Osteoblast (primary cell): ENCODE measurements at places on chromosomes 11 and 22.

DNA sequence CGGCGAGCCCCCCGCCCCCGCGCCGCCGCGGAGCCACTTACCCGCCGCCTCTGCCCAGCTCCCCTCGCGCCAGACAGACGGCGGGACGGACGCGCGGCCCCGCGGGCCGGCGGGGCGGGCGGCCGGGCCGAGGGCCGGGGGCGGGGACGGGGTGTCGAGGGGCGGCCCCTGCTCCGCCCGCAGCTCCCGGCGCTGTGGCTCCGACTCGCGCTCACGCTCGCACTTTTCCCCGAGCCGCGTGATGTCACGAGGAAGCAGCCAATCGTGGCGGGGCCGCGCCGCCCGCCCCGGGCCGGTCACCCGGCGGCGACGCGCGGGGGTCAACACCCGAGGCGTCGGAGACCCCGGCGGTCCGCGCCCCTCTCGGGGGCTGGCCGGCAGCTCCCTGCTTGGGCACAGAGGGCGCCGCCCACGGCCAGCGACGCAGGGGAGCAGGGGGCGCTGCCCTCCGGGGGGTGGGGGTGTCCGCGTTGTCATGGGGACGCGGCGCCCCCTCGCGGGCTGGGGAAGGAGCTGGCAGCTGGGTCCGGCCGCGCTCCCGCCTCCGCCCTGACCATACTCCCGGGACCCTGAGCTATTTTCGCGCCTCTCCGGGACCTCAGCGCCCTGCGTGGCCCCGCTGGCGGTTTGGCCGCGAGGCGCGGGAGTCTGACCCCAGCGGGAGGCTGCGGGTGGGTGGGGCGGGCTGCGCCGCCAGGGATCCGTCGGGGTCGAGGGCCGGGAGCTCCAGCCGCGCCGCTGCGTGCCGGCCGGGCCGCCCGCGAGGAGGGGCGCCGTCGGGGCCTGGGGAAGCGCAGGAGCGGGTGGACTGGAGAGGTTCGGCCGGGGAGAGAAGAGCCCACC is at the start of gene CHRM4:
CHRM4 (minus strand) TSS at position 199 of the 843 bp plus-strand sequence. CDS start 5,219 bp downstream, outside the sequence.
- H3K4me3 ChIP-seq: peak within 1 kb of the TSS; percentile 64
- H3K27ac ChIP-seq: no peak within 1 kb of the TSS
- H3K36me3 ChIP-seq: no peaks in the 10 kb centered on the region
- H3K4me1 ChIP-seq: peaks cover 15% of the 10 kb centered on the region
- DNase-seq: peak; percentile 96

GRCh38 chr11:128619540-128620308 is 32.4 kb upstream of the ETS1 start:
- no peak overlapping the region for H3K4me3 ChIP-seq
- H3K27me3 ChIP-seq: peaks cover 6% of the 10 kb centered on the region
- H3K36me3 ChIP-seq: no peaks in the 10 kb centered on the region
- H3K27ac ChIP-seq: no peak overlapping the region
- peaks cover 11% of the 10 kb centered on the region for H3K4me1 ChIP-seq

GRCh38 chr11:128302425-128303186 is 284.8 kb downstream of the ETS1 start:
- H3K27ac ChIP-seq: no peak overlapping the region
- H3K4me3 ChIP-seq: no peak overlapping the region
- H3K27me3 ChIP-seq: no peaks in the 10 kb centered on the region

DNA sequence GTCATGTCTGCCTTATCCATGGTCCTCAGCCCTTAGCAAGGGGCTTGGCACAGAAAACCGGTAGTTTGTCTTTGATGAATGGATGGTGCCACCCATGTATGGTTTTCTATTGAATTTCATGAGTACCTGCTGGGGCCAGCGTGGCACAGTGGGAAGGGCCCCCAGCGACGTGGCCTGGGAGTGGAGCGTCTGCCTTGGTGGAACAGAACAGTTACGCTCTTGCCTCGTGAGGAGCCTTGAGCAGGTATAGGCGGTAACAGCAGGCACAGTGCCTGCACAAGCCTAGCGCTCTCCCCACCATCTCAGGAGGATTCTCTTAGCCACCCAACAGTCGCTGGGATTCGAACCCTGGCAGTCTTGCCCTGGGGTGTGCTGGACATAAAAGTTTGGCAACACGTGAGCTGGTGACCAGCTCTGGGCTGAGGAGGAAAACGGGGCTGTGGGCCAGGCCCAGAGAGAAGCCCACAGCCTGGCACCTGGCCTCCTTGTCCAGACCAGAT is 3.0 kb upstream of the SSH3 start:
- no peaks in the 10 kb centered on the region for H3K27me3 ChIP-seq
- H3K27ac ChIP-seq: no peak overlapping the region
- H3K4me1 ChIP-seq: peaks cover 16% of the 10 kb centered on the region
- no peak overlapping the region for H3K4me3 ChIP-seq

GRCh38 chr11:64643920-64644646 is 53.1 kb downstream of the SLC22A12 start:
- DNase-seq: peak; percentile 87
- no peak overlapping the region for H3K27ac ChIP-seq
- H3K36me3 ChIP-seq: peaks cover 11% of the 10 kb centered on the region
- no peak overlapping the region for H3K4me3 ChIP-seq
- peaks cover 3% of the 10 kb centered on the region for H3K4me1 ChIP-seq

DNA sequence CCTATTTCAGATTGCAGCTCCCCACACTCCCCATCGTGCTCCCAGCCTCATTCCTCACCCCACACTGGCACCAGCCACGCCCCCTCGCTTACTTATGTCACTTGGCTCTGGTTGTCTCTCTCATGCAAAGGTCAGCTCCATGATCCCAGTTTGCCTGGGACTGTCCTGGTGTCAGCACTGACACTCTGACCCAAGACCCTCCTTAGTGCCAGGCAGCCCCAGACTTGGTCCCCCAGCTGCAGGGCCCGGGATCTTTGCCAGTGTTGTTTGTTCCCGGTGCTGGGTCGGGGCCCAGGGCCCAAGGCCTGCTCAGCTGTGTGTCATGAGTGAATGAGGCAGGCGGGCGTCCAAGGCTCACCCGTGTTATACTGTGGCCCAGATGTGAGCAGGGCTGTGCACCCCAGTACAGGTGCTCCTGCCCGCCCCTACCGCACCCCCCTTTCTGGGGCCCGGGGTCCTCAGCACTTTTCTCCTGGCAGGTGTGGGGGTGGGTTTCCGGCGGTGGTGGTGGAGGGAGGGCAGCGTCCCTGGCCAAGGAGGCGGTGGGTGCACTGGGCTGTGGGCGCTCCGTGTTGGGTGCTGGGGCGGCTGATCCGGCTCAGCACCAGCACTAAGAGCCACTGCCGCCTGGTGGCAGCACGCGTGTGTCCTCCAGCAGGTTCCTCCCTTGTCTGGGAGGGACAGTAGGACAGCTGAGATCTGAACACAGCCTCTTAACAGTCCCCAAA is 19.5 kb downstream of the IL17REL start:
- H3K27ac ChIP-seq: no peak overlapping the region
- H3K4me1 ChIP-seq: no peaks in the 10 kb centered on the region
- no peaks in the 10 kb centered on the region for H3K36me3 ChIP-seq
- H3K4me3 ChIP-seq: no peak overlapping the region

DNA sequence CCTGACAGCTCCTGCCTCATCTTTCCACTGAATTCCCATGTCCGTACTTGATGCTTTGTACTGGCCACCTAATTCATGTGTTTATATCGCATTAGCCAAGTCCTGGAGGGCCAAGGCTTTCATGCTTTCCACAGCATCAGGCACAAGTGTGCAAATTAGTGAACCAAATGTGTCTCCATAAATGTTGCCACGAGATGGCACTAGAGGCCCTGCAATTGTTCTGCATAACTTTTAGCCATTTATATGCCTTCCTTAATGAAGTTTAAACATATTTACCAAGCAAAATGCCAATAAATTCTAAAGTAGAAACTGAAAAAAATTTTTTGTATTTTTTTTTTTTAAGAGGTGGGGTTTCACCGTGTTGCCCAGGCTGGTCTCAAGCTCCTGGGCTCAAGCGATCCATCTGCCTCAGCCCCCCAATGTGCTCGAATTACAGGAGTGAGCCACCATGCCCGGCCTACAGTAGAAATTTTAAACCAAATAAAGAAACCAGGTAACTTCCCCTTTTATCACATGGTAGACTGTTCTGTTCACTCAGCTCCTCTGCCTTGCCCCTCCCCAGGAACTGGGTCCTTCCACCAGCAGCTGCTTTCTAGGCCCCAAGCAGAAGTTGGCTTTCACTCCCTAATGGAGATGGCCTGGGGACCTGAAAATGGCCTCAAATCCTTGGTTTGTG is 20.8 kb upstream of the IL18BP start:
- H3K4me3 ChIP-seq: no peak overlapping the region
- DNase-seq: no peak
- peaks cover 16% of the 10 kb centered on the region for H3K36me3 ChIP-seq
- no peaks in the 10 kb centered on the region for H3K27me3 ChIP-seq

- no peak overlapping the region for H3K27ac ChIP-seq
- DNase-seq: no peak
- no peaks in the 10 kb centered on the region for H3K27me3 ChIP-seq
- H3K4me1 ChIP-seq: no peaks in the 10 kb centered on the region
- no peak overlapping the region for H3K4me3 ChIP-seq
Observed at GRCh38 chr11:133501643-133502539, 30.4 kb downstream of the OPCML start.

- H3K4me3 ChIP-seq: no peak overlapping the region
- DNase-seq: no peak
- no peaks in the 10 kb centered on the region for H3K36me3 ChIP-seq
- H3K27ac ChIP-seq: no peak overlapping the region
- no peaks in the 10 kb centered on the region for H3K4me1 ChIP-seq
- no peaks in the 10 kb centered on the region for H3K27me3 ChIP-seq
Observed at GRCh38 chr11:20627026-20627425, 27.6 kb downstream of the SLC6A5 start.

GRCh38 chr11:68542617-68543016 is 82.1 kb downstream of the PPP6R3 start:
- H3K27me3 ChIP-seq: no peaks in the 10 kb centered on the region
- no peak overlapping the region for H3K4me3 ChIP-seq
- peaks cover 23% of the 10 kb centered on the region for H3K4me1 ChIP-seq
- peak; percentile 90 for DNase-seq
- H3K36me3 ChIP-seq: peaks cover 36% of the 10 kb centered on the region

DNA sequence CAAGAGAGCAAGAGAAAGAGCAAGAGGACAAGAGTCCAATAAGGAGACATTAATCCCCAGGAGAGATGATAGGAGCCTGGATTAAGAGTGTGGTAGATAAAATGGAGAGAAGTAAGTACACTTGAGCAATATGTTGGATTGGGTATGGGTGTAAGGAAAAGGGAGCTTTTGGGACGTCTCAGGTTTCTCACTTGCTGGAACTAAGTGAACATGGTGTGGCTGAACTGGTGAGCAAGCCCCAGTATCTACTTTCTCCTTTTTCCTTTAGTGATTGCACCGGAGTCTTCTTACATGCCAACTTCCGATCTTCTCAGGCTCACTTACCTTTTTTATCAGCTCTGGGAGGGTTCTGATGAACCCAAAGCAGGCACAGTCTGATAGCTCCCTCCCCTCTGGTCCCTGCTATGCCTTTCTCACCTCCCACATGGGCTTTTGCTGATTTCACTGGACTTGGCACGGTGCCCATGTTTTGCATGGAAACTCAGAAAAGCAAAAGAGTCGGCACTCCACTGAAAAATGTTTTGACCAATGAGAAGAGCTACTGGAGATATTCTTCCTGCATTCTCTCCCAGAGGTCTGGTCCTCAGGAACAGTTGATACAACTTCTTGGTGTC is 14.5 kb upstream of the APLNR start:
- no peak overlapping the region for H3K27ac ChIP-seq
- H3K27me3 ChIP-seq: peaks cover 8% of the 10 kb centered on the region
- H3K4me1 ChIP-seq: peaks cover 9% of the 10 kb centered on the region
- no peak for DNase-seq
- H3K36me3 ChIP-seq: no peaks in the 10 kb centered on the region

DNA sequence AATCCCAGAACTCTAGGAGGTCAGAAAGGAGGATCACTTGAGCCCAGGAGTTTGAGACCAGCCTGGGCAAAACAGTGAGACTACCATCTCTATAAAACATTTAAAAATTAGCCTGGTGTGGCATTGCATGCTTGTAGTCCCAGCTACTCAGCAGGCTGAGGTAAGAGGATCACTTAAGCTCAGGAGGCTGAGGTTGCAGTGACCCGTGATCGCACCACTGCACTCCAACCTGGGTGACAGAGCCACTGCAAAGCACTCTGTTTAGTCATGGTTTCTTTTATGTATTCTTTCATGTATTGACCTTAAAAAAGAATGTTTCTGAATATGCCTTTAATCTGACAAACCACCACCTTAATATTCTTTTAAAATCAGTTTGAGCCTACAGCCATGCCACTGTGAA is 52.2 kb downstream of the BIRC2 start:
- peaks cover 58% of the 10 kb centered on the region for H3K36me3 ChIP-seq
- H3K4me3 ChIP-seq: no peak overlapping the region
- H3K4me1 ChIP-seq: peaks cover 8% of the 10 kb centered on the region
- no peak overlapping the region for H3K27ac ChIP-seq
- H3K27me3 ChIP-seq: no peaks in the 10 kb centered on the region
- no peak for DNase-seq

- no peak overlapping the region for H3K27ac ChIP-seq
- H3K27me3 ChIP-seq: peaks cover 19% of the 10 kb centered on the region
- no peaks in the 10 kb centered on the region for H3K36me3 ChIP-seq
- no peaks in the 10 kb centered on the region for H3K4me1 ChIP-seq
- no peak for DNase-seq
- H3K4me3 ChIP-seq: no peak overlapping the region
Observed at GRCh38 chr11:15730995-15731385, 616.3 kb downstream of the INSC start.

- no peak overlapping the region for H3K27ac ChIP-seq
- no peaks in the 10 kb centered on the region for H3K4me1 ChIP-seq
- peaks cover 42% of the 10 kb centered on the region for H3K27me3 ChIP-seq
Observed at GRCh38 chr11:118260353-118260752, 3.7 kb downstream of the MPZL2 start.

- no peak for DNase-seq
- H3K27me3 ChIP-seq: no peaks in the 10 kb centered on the region
- H3K4me3 ChIP-seq: no peak overlapping the region
- H3K36me3 ChIP-seq: no peaks in the 10 kb centered on the region
Observed at GRCh38 chr22:25148149-25148691, 51.4 kb upstream of the CRYBB3 start.

DNA sequence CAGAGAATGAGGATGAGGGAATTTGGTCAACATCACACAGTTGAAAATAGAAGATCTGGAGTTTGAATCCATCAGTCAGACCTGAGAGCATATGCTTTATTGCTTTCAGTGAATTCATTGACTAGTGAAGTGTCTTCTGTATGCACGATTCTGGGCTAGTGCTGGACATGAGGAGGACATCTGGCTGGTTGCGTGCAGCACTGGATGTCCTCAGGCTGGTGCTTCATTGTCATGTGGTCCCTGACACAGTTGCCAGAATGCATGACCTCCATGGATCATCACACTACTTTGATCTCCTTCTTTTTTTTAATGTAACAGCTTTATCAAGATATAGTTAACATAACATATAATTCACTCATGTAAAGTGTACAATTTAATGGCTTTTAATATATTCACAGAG is 44.5 kb upstream of the MMP7 start:
- peaks cover 3% of the 10 kb centered on the region for H3K4me1 ChIP-seq
- no peak overlapping the region for H3K27ac ChIP-seq
- no peaks in the 10 kb centered on the region for H3K36me3 ChIP-seq
- H3K27me3 ChIP-seq: no peaks in the 10 kb centered on the region
- no peak overlapping the region for H3K4me3 ChIP-seq
- DNase-seq: no peak

- no peak for DNase-seq
- H3K4me3 ChIP-seq: no peak overlapping the region
- peaks cover 14% of the 10 kb centered on the region for H3K4me1 ChIP-seq
- no peak overlapping the region for H3K27ac ChIP-seq
- no peaks in the 10 kb centered on the region for H3K36me3 ChIP-seq
- H3K27me3 ChIP-seq: no peaks in the 10 kb centered on the region
Observed at GRCh38 chr22:41052661-41053490, 39.5 kb upstream of the EP300 start.

GRCh38 chr22:38233427-38233826 is 31.6 kb downstream of the MAFF start:
- peaks cover 17% of the 10 kb centered on the region for H3K4me1 ChIP-seq
- DNase-seq: peak; percentile 81
- H3K27ac ChIP-seq: peak overlapping the region; percentile 28
- no peaks in the 10 kb centered on the region for H3K27me3 ChIP-seq
